Kidney glomerular epithelial cell (primary cell): ENCODE measurements at places on chromosomes 12 and 14.

GRCh38 chr14:91501951-91502930 is 7.9 kb downstream of the PPP4R3A start:
- peak; percentile 51 for DNase-seq

GRCh38 chr14:39140170-39140569 is 26.0 kb downstream of the GEMIN2 start:
- DNase-seq: no peak

- no peak for DNase-seq
Observed at GRCh38 chr12:64255249-64255648, 33.2 kb upstream of the KICS2 start.

GRCh38 chr12:57564178-57564740 is 14.4 kb downstream of the KIF5A start:
- no peak for DNase-seq

GRCh38 chr12:110373425-110373824 is 30.1 kb downstream of the ANAPC7 start:
- DNase-seq: no peak

GRCh38 chr14:73468828-73469375 is 10.6 kb upstream of the NUMB start:
- DNase-seq: no peak

- DNase-seq: no peak
Observed at GRCh38 chr12:30462249-30462648, 233.4 kb downstream of the IPO8 start.

- DNase-seq: no peak
Observed at GRCh38 chr12:91327131-91327530, 144.5 kb upstream of the DCN start.

GRCh38 chr12:162467-163307 is 51.3 kb downstream of the SLC6A12 start:
- DNase-seq: no peak

DNA sequence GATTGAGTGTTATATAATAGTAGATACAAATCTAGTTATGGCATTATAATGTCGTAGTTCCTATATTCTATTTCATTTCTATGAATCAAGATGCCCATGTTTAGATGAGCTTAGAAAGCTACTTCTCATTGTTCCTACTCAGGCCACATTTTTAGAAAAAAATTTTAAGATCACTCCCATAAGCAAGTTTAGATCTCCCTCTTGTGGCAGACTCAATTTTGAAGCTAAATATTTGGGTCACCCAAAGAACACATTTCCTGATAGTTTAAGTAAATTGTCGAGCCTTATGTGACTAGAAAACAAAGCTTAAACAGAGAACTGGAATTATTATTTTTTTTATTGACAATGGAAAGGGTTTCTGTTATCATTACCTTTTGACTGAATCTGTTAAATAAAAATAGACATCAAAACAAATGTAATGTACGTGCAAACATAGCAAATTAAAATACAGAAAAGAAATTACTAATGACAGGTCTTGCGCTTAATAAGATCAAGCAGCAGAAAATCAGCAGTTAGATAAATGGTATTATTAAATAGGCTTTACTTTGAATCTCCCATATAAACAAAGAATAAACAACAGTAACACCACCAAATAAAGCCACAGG is 180.2 kb downstream of the ACSS3 start:
- peak; percentile 44 for DNase-seq

GRCh38 chr12:52590021-52590420 is 11.2 kb downstream of the KRT72 start:
- DNase-seq: no peak

GRCh38 chr12:31407562-31407961 is 81.6 kb upstream of the SINHCAF start:
- no peak for DNase-seq

DNA sequence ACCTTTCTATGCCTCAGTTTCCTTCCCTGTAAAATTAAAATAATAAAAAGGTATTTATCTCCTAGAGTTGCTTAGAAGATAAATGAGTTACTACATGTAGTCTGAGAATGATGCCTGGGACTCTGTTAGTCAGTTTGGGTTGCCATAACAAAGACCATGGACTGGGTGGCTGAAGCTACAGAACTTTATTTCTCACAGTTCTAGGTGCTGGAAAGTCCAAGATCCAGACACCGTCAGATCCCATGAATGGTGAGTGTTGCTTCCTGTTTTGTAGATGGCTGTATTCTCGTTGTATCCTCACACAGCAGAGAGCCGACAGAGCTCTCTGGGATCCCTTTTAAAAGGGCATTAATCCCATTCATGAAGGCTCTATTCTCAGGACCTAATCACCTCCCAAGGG is 64.0 kb upstream of the LTA4H start:
- DNase-seq: no peak

DNA sequence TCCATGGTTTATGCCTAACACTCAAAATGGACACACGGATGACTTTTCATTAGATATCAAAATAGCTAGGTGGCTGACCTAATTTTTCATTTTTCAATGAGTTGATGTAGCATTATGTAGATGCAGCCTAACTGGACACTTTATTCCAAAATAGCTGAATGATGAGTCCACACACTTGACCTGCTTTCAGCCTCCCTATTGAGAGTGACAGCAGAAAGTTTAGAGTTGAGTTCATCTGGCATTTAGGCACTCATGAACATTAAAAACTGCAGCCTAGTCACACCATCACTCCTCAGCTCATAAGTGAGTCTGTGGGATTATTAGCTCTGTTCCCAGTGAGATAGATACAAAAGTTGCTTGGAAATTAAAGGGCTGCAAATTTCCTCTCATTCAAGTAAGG is 307.3 kb upstream of the PRKD1 start:
- no peak for DNase-seq

GRCh38 chr12:66514581-66514980 is 164.3 kb downstream of the GRIP1 start:
- peak; percentile 21 for DNase-seq

DNA sequence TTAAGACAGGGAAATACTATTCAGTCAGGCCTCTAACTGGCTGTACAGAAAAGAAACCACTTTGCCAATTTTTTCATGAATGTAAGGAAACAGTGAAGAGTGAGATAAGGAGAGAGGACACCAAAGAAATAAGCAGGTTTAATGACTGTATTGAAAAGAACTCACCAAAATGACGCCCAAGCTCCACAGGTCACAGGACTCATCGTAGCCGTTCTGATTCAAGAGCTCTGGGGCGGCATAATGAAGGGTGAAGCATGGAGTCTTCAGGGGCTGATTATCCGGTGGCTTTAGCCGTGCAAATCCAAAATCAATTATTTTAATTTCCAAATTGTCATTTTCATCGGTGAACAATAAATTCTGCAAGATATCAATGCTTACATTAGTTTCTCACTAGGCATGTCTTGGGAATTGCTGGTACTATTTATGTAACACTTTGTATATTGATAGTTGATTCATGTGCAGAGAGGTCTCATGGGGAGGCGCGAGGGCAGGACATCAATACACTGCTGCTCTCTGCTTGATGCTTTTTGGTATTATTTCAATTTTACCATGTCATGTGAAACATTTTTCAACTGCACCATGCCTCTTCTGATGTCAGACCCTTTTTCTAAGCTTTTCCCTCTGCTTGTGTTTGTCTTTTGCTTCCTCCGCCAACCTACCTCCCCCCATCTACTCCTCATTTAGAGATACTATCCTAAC is 74.2 kb upstream of the TTC7B start:
- DNase-seq: no peak

GRCh38 chr14:55430024-55430690 is 10.3 kb downstream of the TBPL2 start:
- peak; percentile 63 for DNase-seq

- DNase-seq: no peak
Observed at GRCh38 chr12:68159681-68160304, at the start of gene IFNG. TSS of gene IFNG (minus strand) at chr12:68159740. CDS start at chr12:68159615, 125 bp downstream.

- no peak for DNase-seq
Observed at GRCh38 chr12:115670869-115671268, 606.6 kb downstream of the MED13L start.

- peak; percentile 75 for DNase-seq
Observed at GRCh38 chr14:74988131-74988530, 14.6 kb upstream of the EIF2B2 start.

- DNase-seq: no peak
Observed at GRCh38 chr12:120483621-120484020, 12.3 kb upstream of the DYNLL1 start.

DNA sequence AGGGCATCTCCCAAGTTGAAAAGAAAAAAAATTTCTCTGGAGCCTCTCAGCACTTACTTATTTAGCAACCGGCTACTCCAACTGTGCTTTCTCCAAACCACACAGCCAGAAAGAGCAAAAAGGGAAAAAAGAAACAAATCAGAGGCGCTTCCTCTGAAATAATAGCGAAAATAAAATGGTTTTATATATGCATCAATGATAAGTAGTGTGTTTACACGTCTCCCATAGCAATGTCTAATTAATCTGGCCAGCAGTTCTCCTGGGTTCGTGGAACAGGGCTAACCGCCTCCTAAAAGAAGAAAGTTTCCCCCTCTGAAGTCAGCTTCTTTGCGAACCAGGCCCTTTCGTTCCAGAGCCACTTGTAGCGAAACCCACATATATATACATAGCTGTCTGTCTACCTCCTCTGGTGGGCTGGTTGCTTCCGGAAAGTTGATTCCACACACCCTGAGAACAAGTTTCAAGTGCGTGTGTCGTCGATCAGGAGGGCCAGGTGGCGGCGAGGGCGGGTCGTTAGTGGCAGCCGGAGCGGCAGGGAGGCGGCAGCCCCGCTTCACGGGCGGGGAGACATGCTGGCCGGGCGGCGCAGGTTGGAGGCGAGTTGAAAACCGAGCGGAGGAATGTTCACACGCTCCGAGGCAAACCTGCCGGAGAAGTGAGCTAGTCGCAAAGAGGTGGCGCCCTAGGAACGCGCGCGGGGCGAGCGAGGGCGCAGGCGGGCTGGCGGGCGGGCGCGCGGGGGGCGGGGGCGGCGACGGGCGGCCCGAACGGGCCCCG is 2.7 kb downstream of the PTHLH start:
- peak; percentile 57 for DNase-seq

GRCh38 chr14:103684871-103685270 is 30.4 kb downstream of the XRCC3 start:
- no peak for DNase-seq

- DNase-seq: no peak
Observed at GRCh38 chr12:18066666-18067065, 23.3 kb downstream of the RERGL start.

DNA sequence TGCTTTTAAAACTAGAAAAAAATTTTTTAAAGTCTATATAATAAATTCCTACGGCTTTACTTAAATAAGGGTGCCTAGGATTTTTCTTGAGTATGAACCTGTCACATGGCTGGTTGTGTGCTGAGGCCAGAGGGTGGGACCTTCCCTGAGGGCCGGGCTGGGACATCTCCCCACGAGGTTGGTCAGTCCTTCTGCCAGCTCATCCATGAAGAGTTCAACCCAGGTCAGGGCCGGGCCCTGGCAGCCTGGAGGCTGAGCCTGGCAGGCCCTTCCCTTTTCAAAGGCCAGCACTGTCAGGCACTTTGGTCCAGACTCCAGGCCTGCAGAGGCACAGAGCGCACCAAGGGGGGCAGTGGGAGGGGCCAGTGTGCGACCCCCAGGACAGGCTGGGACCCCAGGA is 31.7 kb downstream of the TNFAIP2 start:
- peak; percentile 66 for DNase-seq

- DNase-seq: no peak
Observed at GRCh38 chr12:21971344-21971743, 30.1 kb upstream of the ABCC9 start.

DNA sequence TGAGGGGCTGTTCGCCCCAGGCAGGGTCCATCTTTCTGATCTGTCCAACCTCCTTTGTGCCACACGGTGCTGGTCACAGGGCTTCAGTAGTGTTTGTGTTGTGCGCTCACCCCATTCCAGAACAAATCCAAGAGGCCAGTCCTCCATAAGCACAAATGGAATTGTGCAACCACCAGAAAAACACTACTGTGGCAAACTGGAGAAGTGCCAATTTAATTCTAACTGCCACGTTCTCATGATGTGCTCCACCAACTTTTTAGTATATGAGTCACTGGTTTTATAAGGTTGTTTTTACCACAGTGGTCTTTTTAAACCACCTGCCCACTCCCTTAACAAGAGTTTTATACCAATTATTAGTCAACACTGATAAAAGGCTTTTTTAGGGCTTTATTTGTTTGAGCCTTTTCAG is 380.2 kb downstream of the NAV3 start:
- peak; percentile 82 for DNase-seq

DNA sequence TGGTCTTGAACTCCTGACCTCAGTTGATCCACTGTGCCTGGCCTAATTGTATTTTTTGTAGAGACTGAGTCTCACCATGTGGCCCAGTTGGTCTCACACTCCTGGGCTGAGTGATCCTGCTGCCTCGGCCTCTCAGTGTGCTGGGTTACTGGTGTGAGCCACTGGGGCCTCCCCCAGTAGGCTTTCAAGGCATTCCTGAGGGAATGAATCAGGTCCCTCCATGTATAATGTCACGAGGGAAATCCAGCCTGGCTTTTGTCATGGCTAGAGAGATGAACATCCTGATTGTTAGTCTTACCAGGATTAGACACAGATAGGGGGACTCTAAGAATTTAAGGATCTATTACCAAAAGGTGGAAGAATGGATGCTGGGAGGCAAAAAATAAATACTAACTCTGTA is 51.9 kb downstream of the CPSF2 start:
- DNase-seq: no peak

DNA sequence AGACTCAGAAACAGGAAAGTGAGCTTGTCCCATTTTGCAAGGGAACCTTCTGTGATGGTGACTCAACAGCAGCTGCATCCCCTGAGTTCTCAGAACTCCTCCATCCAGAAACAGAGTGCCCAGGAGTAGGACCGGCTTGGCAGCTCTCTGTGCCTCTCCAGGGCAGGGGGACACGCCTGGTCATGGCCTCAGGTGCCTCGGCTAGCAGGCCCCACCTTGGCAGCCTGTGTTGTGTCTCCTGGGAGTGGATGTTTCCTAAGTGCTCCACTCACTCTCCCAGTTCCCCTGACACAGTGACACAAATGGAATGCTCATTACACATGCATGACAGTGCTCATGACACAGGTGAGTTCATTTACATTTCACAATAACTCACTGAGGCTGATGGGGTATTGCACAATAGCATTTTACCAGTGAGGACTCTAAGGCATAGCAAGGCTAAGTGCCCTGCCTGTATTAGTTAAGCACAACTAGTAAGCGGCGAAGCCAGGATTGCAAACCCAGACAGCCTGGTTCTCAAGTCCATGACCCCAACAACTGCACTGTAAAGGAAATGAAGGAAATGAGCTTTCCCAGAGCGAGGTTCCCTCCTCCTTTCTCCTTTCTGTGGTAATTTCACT is 47.4 kb downstream of the CALM1 start:
- DNase-seq: no peak

DNA sequence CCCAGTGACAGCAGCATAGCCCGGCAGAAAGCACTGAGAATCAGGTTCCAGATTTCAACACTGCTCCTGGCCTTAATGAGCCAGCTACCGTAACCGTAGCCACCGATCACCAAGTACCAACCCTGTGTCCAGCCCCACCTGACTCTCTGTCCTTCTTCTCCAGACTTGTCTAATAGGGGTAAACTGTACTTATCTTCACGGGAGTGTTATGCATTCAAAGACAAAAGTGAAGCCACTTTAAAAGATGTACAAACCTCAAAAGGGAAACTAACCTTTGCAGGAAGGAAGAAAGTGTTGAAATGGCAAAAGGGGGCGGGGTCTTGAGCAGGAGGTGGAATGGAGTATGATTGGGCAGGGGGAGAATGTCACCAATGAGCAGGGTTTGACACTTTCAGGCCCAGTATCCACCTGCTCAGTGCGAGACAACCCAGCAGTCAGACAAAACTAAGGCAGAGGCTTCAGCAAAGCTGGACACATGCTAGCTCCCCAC is 226.1 kb downstream of the CHST11 start:
- DNase-seq: no peak

GRCh38 chr14:94394581-94395207 is 6.3 kb upstream of the SERPINA1 start:
- DNase-seq: no peak

- no peak for DNase-seq
Observed at GRCh38 chr14:94560291-94560665, 964 bp upstream of the SERPINA4 start.
